PC-3 (cell line): ENCODE measurements at places on chromosomes 6 and 20. TPM values are rescaled to one million over a fixed set of nuclear protein-coding genes. Genes with fewer than 3 reads are reported as not detected.

RIMS1 gene
- total RNA-seq: 0.51 and 0.81 TPM in 2 replicates

PSORS1C2 gene
- total RNA-seq: not detected in 2 replicates

CSE1L gene
- total RNA-seq: 272 and 295 TPM in 2 replicates

ADGRB3 gene
- total RNA-seq: 0.11 and 0.23 TPM in 2 replicates

LGSN gene
- total RNA-seq: not detected in 2 replicates

CDSN gene
- 0.55 and 0.81 TPM in 2 replicates for total RNA-seq
